ENCODE measurements at places on chromosomes 2 and 18. TPM values are rescaled to one million over a fixed set of nuclear protein-coding genes. Genes with fewer than 3 reads are reported as not detected.

Gene SLC5A7
- polyA plus RNA-seq = not detected

- no peaks in the 10 kb centered on the region for H3K36me3 ChIP-seq
- H3K27ac ChIP-seq = no peak overlapping the region
- H3K27me3 ChIP-seq = peaks cover 16% of the 10 kb centered on the region
- no peak overlapping the region for H3K4me3 ChIP-seq
- DNase-seq = no peak
Observed at GRCh38 chr2:29401994-29402393, 286.8 kb downstream of the CLIP4 start.

Gene RTKN
- 14.5 TPM for polyA plus RNA-seq

Gene RAB27B
- polyA plus RNA-seq = 0.18 TPM

Gene SH3RF3
- polyA plus RNA-seq = 2.1 TPM

- no peaks in the 10 kb centered on the region for H3K27me3 ChIP-seq
- no peak for DNase-seq
- H3K27ac ChIP-seq = no peak overlapping the region
- H3K36me3 ChIP-seq = no peaks in the 10 kb centered on the region
- H3K4me1 ChIP-seq = peaks cover 25% of the 10 kb centered on the region
Observed at GRCh38 chr2:12031866-12032265, 285.4 kb downstream of the LPIN1 start.

Gene SFT2D3
- polyA plus RNA-seq = not detected

DNA sequence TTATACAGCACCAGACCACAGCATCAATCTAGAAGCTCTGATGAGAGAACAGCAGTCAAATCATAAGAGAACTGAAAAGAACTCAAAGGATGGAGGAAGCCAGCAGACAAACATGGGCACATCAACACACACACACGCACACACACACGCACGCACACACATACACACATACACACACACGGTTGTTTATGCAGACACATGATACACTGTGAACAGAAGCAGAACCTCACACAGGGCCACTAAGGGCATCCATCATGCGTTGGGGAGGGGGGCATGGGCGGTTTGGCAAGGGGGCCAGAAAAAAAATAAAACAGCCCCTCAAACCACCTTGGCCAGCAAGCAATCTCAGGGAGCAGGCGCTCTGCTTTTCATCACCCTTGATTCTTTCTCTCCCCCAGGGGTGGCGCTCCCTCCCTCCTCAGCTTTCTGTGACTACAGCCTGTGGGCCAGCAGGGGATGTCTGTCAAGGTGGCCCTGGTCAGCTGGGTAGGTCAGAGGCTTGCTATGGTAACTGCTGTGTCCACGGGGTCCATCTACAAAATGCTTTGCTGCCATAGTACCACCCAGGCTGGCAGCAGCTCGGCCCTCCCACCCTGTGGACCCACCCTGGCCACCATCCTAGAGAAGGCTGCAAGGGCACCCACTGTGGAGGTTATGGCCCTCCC, 318.0 kb downstream of the CELF4 start:
- H3K4me3 ChIP-seq = no peak overlapping the region
- no peaks in the 10 kb centered on the region for H3K4me1 ChIP-seq
- no peaks in the 10 kb centered on the region for H3K36me3 ChIP-seq
- H3K27me3 ChIP-seq = peaks cover 25% of the 10 kb centered on the region

Gene MARCHF4
- polyA plus RNA-seq = 7.0 TPM

Gene MTERF4
- 15.1 TPM for polyA plus RNA-seq

DNA sequence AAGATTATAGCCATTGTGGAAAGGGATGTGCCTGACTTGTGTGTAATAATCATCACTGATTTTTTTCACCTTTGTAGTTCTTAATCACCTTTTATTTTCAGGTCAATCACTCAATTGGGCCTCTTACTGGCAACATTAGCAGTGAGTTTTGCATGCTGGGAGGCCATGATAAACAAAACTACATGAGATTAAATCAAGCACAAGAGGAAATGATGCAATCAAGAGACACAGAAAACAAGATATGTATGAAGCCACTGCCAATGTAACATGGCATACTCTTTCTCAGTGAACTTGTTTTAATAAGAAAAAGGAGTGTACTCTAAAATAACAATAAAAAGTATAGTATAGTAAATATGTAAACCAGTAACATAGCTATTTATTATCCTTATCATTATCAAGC, 69.9 kb upstream of the FSIP2 start:
- no peak overlapping the region for H3K27ac ChIP-seq
- H3K4me1 ChIP-seq = no peaks in the 10 kb centered on the region
- H3K36me3 ChIP-seq = no peaks in the 10 kb centered on the region
- no peaks in the 10 kb centered on the region for H3K27me3 ChIP-seq

- H3K36me3 ChIP-seq = no peaks in the 10 kb centered on the region
- H3K27ac ChIP-seq = no peak overlapping the region
- DNase-seq = no peak
- H3K4me3 ChIP-seq = no peak overlapping the region
Observed at GRCh38 chr18:39184176-39184575, 1618.6 kb upstream of the CELF4 start.

DNA sequence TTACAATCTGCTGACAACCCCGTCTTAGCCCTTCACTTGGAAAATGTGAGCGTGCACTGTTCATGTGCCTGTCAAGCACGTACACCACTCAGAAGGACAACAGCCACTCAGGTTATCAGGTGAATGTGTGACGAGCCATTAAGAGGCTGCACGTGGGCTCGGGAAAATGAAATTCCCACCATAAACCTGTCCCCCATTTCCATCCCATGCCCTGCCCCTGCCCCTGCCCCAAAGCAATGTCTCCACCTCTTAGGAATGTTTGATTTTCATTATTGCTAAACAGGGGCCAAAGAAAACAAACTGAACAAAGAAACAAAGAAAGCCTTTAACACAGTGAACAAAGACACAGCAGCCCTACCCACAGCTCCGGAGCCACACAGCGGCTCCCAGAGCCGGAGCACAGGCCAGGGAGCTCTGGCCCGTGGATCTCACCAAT, 90.5 kb downstream of the TMEM18 start:
- no peaks in the 10 kb centered on the region for H3K36me3 ChIP-seq
- no peak for DNase-seq
- H3K27ac ChIP-seq = no peak overlapping the region

- H3K27ac ChIP-seq = no peak overlapping the region
- peaks cover 28% of the 10 kb centered on the region for H3K27me3 ChIP-seq
- no peaks in the 10 kb centered on the region for H3K36me3 ChIP-seq
- DNase-seq = no peak
- no peaks in the 10 kb centered on the region for H3K4me1 ChIP-seq
Observed at GRCh38 chr2:105121434-105121833, 83.6 kb downstream of the MRPS9 start.

DNA sequence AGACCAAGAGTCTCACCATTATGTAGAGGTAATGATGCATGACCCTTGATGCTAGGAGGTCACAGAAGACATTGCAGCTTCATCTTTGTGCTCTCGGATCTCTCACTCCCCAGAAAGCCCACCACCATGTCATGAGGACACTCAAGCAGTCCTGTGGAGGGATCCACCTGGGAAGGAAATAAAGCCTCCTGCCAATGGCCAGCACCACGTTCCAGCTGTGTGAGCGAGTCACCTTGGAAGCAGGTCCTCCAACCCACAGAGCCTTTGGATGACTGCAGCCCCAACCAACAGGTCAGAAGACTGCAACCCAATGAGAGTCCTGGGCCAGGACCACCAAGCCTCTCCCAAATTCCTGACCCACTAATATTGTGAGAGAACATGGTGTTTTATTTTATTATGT, 38.4 kb downstream of the CYP26B1 start:
- H3K27me3 ChIP-seq = no peaks in the 10 kb centered on the region
- peaks cover 19% of the 10 kb centered on the region for H3K4me1 ChIP-seq
- H3K36me3 ChIP-seq = no peaks in the 10 kb centered on the region
- no peak overlapping the region for H3K27ac ChIP-seq

Gene CCDC74A
- 11.3 TPM for polyA plus RNA-seq

DNA sequence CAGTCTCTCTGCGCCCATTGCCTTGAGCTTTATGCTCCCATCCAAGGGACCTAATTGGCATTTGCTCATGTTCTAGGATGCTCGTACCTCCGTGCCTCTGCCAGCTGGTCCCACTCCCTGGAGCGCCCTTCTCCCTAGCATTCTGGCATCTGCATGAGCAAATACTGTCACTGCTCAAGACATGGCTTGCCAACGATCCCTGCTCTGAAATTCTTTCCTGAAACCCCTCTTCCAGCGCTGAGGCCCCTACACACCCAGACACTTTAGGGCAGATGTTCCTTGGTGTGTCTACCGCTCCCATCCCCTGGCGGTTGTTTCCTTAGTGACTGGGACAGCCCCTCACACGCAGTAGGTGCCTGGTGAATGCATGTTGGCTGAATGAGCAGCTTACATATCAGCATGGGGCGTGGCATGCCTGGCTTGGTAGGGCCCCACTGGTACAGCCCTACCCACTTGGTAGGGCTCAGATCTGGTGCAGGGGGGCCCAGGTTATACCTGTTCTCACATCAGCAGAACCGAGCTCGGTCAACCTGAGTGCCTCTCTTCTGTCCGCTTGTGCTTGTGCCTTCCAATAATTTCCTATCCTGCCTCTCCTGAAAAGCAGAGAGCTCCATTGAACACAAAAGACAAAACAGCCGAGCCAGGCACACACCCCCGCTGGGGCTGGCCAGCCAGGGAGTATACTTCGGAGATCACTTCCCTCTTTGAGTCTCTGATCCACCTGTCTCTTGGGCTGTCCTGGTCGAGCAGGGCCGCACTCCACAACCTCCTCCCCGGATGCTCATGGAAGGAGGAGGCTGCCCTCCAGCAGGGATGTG, 59.2 kb downstream of the INHBB start:
- H3K36me3 ChIP-seq = no peaks in the 10 kb centered on the region
- peaks cover 4% of the 10 kb centered on the region for H3K27me3 ChIP-seq
- H3K4me1 ChIP-seq = no peaks in the 10 kb centered on the region
- H3K4me3 ChIP-seq = no peak overlapping the region

Gene GCA
- 1.6 TPM for polyA plus RNA-seq

Gene BCL2
- polyA plus RNA-seq = 0.30 TPM
